Right hindlimb (tissue), 1 donor: ENCODE measurements at places on chromosomes 2 and 18.
A peak's percentile ranks its signal among the peaks of the same experiment; 100 is the strongest.

GRCh38 chr2:33336036-33336625, 140.3 kb upstream of the RASGRP3 start:
- DNase-seq = no peak

- DNase-seq = no peak
Observed at GRCh38 chr18:58385472-58385871, 243.4 kb downstream of the ALPK2 start.

DNA sequence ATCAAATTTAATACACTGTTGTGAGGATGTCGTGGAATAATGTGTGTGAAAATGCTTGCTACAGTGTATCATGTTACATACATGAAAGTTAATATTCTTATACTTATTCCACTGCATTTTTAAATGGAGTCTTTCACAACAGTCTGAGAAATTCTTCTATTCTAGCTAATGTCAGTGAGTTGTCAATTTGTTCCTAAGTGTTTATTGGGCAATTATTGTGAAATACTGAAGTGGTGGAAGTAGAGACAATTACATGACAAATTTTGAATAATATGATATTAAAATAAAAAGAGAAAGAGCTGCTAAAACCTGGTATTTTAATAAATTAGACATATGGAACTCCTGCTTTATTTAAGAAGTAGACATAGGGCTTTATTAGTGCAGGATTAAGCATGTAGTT, 176.1 kb downstream of the PTPRM start:
- DNase-seq = no peak

DNA sequence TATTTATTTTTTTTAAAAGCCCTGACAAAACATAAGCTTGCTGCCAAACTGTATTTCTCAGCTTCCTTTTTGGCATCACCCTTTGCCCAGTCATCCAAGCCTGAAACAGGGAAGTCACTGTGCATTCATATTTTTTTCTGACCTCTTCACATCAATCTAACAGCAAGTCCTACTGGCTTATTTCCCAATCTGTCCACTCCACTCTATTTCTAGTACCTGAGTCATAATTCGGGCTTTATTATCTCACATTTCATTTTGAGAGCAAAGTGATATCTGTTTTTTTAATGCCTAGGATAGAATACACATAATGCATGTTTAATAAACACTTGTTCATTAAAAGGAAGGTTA, 5.1 kb downstream of the HNMT start:
- peak; percentile 43 for DNase-seq

DNA sequence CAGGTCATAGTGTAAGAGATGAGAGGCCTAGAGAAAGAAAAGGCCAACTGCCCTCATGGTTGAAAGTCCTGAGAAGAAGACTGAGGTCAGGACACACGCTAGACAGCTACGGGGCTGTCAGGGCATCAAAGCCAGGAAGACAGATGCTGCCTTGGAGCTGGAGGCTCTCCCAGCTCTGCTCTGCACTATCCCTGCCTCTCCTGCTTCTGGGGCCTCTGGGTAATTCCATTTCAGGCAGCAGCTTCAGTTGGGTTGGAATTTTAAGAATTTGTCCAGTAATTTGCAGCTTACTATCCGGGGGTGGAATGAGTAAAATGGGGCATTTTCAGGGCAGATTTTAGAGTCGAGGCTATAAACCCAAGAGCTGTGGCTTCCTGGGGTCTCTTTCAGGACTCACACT, 76.2 kb upstream of the CTAGE1 start:
- DNase-seq = no peak

GRCh38 chr2:225165052-225165451, 122.8 kb upstream of the DOCK10 start:
- no peak for DNase-seq

- DNase-seq = no peak
Observed at GRCh38 chr18:23890589-23890988, 124.0 kb upstream of the TTC39C start.

GRCh38 chr2:85951351-85952067, 62.7 kb upstream of the ST3GAL5 start:
- DNase-seq = no peak

DNA sequence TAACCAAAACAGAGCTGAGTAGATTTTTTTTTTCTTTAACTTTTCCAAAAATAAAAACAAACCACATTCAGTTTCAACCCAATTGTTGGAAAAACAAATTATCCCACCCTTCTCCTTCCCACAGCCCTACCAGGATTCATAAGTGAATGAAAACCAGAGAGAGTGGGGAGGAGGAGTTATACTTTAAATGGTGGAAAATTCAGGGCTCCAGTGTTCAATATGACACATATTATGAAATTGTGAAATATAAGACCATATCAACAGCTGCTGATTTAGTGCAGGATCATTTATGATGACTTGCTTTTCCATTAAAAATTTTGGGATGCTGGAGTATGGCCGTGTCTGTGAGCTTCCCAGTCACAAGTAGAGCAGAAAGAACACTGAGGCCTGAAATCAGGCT, 26.7 kb downstream of the COLEC12 start:
- DNase-seq = no peak

GRCh38 chr2:72576861-72577260, 249.0 kb downstream of the EXOC6B start:
- no peak for DNase-seq

DNA sequence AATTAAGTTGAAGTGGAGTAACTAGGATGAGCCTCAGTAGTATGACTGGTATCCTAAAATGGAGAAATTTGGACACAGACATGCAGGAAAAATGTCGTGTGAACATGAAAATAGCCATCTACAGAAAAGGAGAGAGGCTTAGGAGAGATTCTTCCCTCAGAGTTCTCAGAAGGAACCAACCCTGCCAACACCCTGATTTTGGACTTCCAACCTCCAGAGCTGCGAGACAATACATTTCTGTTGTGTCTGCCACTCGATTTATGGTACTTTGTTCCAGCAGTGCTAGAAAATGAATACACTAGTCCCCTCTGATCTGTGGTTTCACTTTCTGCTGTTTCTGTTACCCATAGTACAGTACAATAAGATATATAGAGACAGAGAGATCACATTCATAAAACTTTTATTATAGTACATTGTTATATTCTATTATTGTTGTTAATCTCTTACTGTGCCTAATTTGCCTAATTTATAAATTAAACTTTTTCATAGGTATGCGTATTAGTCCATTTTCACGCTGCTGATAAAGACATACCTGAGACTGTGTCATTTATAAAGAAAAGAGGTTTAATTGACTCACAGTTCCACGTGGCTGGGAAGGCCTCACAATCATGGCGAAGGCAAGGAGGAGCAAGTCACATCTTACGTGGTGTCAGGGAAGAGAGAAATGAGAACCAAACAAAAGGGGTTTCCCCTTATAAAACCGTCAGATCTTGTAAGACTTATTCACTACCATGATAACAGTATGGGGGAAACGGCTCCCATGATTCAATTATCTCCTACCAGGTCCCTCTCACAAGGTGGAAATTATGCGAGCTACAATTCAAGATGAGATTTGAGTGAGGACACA, 41.3 kb downstream of the PLEKHA3 start:
- DNase-seq = no peak

DNA sequence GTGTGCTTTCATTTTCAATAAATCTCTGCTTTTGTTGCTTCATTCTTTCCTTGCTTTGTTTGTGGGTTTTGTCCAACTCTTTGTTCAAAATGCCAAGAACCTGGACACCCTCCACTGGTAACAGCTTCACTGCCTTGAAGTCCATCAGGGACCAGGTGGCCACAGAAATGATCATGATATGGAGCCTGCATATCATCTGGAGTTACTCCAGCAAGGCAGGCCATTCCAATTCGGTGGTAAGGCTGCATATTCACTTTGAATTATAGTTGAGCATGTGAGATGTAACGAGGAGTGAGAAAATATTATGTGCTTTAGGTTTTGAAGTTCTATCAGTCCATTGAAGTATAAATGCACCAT, 26.3 kb upstream of the SPATA3 start:
- DNase-seq = no peak

DNA sequence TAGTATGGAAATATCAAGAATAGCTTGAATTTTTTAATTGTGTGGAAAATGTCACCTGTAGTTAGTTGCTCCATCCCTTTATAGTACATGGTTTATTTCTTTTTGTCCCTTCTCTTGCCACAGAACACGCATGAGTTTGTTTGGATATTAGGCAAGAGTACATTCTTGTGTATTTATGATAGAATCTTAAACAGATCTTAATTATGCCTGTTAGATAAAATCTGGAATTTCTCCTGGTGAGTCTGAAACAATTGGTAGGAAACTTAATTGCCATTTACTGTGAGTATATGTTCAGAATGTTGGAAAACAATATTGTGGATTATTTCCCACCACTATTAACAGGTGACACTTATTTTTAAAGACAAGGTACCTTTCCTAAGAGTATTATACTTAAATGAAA, 30.2 kb upstream of the CABYR start:
- DNase-seq = no peak

- DNase-seq = no peak
Observed at GRCh38 chr2:207932106-207932505, 93.2 kb downstream of the PLEKHM3 start.

- DNase-seq = no peak
Observed at GRCh38 chr2:224083638-224084037, 44.6 kb upstream of the SERPINE2 start.

DNA sequence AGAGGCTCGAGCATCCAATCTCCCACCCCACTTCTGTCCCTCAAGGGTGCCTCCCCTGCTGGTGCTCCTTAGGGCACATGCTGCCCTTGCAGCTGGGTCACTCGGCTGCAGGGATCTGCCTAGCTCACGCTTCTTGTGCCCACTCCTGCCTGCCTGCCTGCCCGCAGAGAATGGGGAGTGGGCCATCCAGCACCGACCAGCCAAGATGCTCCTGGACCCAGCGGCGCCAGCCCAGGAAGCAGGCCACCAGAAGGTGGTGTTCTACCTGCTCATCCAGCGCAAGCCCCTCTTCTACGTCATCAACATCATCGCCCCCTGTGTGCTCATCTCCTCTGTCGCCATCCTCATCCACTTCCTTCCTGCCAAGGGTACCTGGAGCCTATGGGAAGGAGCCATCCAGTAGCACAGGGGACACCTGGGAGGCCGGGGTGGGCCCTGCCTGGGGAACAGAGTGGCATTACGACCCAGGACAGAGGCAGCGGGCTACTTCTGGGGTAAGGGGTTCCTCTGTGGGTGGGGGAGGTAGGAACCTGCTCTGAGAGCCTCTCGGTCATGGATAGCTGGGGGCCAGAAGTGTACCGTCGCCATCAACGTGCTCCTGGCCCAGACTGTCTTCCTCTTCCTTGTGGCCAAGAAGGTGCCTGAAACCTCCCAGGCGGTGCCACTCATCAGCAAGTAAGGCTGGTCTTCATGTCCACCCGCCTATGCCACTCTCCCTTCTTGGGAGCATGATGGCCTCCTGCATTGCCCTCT, 3.4 kb downstream of the CHRNG start:
- DNase-seq = no peak

GRCh38 chr2:143617803-143618415, 488.7 kb downstream of the ARHGAP15 start:
- DNase-seq = no peak
